ENCODE measurements at places on chromosomes 5 and 9.

- DNase-seq, result no peak
Measured at GRCh38 chr5:165134155-165134554, 1628.7 kb downstream of the MAT2B start.

DNA sequence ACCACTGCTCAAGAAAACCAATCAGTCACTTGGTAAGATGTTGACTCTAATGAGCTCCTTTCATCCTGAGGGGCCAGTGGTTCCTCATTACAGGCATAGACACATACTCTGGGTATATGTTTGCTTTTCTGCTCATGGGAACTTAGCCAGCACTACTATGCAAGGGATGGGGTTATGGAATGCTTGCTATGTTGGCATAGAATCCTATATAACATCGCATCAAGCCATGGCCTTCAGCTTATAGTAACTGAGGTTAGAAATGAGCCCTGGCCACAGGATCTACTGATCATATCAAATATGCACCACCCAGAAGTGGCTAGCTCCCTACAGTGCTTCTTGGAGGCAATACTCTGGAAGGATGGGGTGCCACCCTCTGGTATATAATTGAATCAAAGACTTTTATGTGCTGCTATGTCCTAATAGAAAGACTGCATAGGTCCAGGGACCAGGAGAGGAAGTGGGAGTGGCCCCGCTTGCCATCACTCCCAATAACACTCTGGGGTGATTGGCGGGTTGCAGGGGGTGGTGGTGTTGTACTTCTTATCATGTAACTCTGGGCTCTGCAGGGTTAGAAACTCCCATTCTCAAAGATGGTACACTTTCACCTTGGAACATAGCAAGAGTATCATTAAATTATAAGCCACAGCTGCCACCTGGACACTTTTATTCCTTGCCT lies 70.3 kb downstream of the ZNF366 start:
- peak; percentile 44 for DNase-seq

GRCh38 chr5:14802541-14802940 lies 69.0 kb downstream of the ANKH start:
- DNase-seq, result no peak

DNA sequence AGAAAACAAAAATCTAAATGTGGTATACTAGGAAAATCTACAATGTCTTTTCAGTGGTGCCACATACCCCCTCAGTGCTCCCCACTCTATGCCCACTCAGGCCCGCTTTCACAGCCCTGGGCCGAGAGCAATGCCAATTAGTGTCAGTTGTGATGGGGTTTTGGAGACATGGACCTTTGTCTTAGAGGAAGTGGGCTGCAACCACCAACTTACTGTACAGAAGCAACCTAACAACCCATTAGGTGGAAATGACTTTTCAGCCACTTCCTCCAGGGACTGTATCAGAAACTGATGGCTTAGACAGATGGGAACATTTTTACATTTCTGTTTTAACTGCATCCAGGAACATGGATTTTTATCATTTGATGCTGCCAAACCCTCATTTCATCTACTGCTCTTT lies 268.0 kb downstream of the BNC2 start:
- DNase-seq, result no peak

GRCh38 chr5:95892784-95893354 lies 68.8 kb downstream of the ELL2 start:
- peak; percentile 42 for DNase-seq

- DNase-seq, result peak; percentile 39
Measured at GRCh38 chr5:158499075-158499891, 600.4 kb downstream of the EBF1 start.

- DNase-seq, result no peak
Measured at GRCh38 chr5:52339285-52339684, 448.4 kb upstream of the ITGA1 start.

DNA sequence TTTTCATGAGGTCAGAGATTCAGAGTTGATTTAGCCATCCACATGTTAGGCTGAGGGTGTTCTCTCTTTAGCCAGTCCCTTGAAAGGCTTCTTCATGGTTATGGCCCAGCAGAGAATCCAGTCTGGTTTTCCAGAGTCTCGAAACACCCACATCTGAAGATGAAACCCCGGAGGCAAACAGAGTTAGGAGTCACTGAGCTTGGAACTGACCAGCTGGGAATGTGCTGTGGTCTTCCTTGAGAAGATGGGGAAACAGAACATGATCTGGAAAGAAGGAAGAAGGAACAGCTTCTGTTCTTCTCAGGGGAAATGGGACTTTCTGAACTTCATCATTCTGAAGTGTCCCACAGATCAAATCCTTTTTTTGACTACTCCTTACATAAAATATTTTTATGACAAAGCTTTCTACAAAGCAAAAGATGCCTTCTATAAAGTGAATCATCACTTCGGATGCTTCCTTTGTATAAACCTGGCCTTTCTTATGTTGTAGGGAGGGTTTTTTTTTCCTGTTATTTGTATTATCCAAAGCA lies 45.4 kb downstream of the ZNF618 start:
- DNase-seq, result no peak

DNA sequence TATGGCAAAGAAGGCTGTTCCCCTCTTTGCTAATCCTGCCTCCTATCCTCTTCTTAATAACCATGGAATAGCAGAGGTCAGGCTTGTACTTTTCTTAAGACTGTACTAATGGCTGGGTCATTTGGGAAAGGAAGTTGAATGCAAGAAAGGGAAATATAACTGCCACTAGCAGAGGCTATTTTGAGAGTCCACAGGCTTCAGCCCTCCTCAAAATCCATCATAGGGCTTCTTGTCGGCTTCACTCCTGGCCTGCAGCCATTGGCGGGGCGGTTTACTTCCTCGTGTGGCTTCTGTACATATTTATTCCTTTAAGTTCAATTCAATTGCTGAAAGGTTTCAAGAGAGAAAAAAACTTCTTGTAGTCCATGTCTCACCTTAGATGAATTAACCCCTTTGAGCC lies 2.8 kb upstream of the PARP8 start:
- no peak for DNase-seq

DNA sequence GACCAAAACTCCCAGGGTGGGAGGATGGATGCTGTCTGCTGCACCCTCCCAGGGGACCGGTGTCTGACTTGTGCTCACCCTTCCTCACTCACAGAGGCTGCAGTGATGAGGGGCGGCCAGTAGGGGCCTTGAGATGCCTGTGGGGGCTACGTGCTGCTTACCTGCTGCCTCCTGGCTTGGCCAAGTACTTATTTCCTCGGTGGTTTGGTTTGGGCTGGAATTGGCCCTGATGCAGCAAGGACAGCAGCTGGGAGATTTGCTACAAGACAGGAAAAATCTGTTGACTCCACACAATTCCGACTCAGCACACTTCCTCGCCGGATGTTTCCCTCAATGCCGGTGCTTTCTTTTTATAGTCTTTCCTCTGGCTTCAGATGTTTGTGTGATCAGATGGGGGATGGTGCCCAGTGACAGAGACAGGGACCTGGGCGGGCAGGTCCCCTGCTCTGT lies 6.6 kb downstream of the PCDH12 start:
- no peak for DNase-seq
